Activated naive CD8-positive, alpha-beta T cell treated with anti-CD3 and anti-CD28 coated beads, Interleukin-2, amount 10 ng/mL, durations not matched to agents 7 days and 5 days (primary cell): ENCODE measurements at places on chromosomes 3 and 15. TPM values are rescaled to one million over a fixed set of nuclear protein-coding genes. Genes with fewer than 3 reads are reported as not detected.

Gene RHCG
- total RNA-seq = not detected

Gene FBXW12
- not detected for total RNA-seq

Gene PCOLCE2
- not detected for total RNA-seq

Gene ADAMTS17
- 5.6 TPM for total RNA-seq

Gene CLDN18
- total RNA-seq = not detected

Gene PTX3
- 0.40 TPM for total RNA-seq

- H3K4me3 ChIP-seq = no peak overlapping the region
- no peak overlapping the region for H3K27ac ChIP-seq
- peaks cover 6% of the 10 kb centered on the region for H3K36me3 ChIP-seq
- no peak for DNase-seq
- peaks cover 37% of the 10 kb centered on the region for H3K4me1 ChIP-seq
These were observed 36.8 kb upstream of the TNFSF10 start for GRCh38 chr3:172560026-172560425.

DNA sequence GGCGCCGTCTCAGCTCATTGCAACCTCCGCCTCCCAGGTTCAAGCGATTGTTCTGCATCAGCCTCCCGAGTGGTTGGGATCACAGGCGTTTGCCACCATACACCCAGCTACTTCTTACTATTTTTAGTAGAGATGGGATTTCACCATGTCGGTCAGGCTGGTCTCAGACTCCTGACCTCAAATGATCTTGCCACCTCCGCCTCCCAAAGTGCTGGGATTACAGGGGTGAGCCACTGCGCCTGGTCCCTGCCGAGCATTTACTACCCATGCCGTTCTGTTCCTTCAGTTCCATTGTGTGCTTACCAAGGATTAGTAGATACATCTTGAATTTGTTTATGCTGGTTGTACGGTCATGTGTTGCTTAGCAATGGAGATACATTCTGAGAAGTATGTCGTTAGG lies 10.3 kb downstream of the CHD2 start:
- H3K4me1 ChIP-seq = peaks cover 83% of the 10 kb centered on the region
- DNase-seq = no peak
- peaks cover 39% of the 10 kb centered on the region for H3K36me3 ChIP-seq
- H3K27me3 ChIP-seq = no peaks in the 10 kb centered on the region
- peak overlapping the region; percentile 15 for H3K4me3 ChIP-seq

GRCh38 chr3:40588406-40588805 lies 63.6 kb downstream of the ZNF621 start:
- no peaks in the 10 kb centered on the region for H3K4me1 ChIP-seq
- no peaks in the 10 kb centered on the region for H3K36me3 ChIP-seq
- no peak overlapping the region for H3K4me3 ChIP-seq
- DNase-seq = no peak
- no peak overlapping the region for H3K27ac ChIP-seq
- peaks cover 19% of the 10 kb centered on the region for H3K27me3 ChIP-seq

DNA sequence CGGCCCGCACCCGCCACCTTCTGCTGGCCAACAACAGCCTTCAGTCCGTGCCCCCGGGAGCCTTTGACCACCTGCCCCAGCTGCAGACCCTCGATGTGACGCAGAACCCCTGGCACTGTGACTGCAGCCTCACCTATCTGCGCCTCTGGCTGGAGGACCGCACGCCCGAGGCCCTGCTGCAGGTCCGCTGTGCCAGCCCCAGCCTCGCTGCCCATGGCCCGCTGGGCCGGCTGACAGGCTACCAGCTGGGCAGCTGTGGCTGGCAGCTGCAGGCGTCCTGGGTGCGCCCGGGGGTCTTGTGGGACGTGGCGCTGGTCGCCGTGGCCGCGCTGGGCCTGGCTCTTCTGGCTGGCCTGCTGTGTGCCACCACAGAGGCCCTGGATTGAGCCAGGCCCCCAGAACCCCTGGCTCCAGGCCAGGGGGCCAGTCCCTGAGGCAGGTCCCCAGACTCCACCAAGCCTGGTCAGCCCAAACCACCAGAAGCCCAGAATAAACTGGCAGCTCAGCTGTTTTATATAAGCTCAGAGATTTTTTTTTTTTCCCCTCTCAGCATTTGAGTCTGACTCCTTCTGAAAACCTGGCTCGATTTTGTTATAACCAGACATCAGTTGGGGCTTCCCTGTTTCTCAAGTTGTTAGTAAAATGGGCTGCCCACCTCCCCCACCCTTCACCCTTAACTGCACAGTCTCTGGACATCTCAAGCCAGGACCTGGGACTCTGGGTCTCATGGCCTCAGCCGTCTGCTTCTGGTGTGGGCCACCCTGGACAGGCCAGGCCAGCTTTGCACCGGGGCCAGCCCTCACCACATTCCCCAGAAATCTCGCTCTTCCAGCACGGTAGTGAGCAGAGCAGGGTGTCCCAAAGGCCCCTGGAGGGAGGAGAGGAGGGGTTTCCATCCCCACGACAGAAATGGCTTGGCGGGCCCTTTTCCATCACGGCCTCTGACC lies 1.6 kb downstream of the GP9 start:
- H3K27ac ChIP-seq = no peak overlapping the region
- no peaks in the 10 kb centered on the region for H3K36me3 ChIP-seq
- no peak for DNase-seq
- H3K4me3 ChIP-seq = no peak overlapping the region

DNA sequence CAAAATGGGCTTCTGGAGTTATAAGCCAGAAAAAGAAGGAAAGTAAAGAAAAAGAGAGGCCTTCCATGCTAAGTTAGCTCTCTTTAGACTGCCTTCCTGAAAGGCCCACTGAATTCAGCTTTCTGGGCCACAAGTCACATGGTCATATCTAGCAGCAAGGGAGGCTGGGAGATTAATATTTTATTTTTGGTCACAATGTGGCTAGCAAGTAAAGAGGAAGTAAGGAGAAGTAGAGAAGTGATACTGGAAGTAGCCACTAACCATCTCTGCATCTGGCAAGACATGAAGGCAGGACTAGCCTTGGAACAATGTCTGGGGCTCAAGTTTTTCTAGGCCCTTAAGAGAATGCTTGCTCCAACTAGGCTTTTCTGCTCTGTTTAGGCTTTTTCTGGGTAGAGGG lies 81.8 kb upstream of the UBE2E1 start:
- no peak for DNase-seq
- H3K36me3 ChIP-seq = no peaks in the 10 kb centered on the region
- H3K4me3 ChIP-seq = no peak overlapping the region

GRCh38 chr3:35295906-35296305 lies 343.4 kb upstream of the ARPP21 start:
- no peak for DNase-seq
- peaks cover 6% of the 10 kb centered on the region for H3K27me3 ChIP-seq
- H3K4me3 ChIP-seq = no peak overlapping the region
- peaks cover 11% of the 10 kb centered on the region for H3K4me1 ChIP-seq

GRCh38 chr3:114962189-114962588 lies 184.9 kb downstream of the ZBTB20 start:
- no peak overlapping the region for H3K4me3 ChIP-seq
- H3K27ac ChIP-seq = no peak overlapping the region
- H3K4me1 ChIP-seq = no peaks in the 10 kb centered on the region
- H3K36me3 ChIP-seq = peaks cover 6% of the 10 kb centered on the region

DNA sequence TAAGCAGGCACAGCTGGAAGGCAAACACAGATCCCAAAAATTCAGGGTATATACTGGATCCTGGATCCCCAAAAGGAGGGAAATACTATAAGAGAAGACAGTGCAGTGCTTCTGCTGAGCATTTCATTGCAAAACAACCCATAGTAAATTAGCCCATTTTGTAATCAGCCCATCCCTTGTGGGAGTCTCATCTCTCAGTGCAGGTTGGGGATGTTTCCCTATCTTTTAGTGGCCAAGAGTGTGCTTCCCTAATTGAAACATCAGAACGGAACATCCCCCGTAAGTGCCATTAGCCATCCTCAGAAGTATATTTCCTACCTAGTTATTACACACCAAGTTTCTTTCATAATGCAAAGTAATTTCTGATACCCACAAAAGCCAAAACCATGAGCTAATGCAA lies 11.2 kb upstream of the MTMR14 start:
- H3K27me3 ChIP-seq = peaks cover 9% of the 10 kb centered on the region
- no peak for DNase-seq
- no peak overlapping the region for H3K4me3 ChIP-seq

GRCh38 chr3:31918179-31919150 lies 62.6 kb downstream of the OSBPL10 start:
- DNase-seq = no peak
- H3K4me1 ChIP-seq = peaks cover 13% of the 10 kb centered on the region
- peaks cover 15% of the 10 kb centered on the region for H3K36me3 ChIP-seq
- no peaks in the 10 kb centered on the region for H3K27me3 ChIP-seq
